ENCODE measurements at places on chromosomes 2 and 18.

GRCh38 chr2:106085181-106085940, 108.7 kb downstream of the UXS1 start:
- peak; percentile 40 for DNase-seq

DNA sequence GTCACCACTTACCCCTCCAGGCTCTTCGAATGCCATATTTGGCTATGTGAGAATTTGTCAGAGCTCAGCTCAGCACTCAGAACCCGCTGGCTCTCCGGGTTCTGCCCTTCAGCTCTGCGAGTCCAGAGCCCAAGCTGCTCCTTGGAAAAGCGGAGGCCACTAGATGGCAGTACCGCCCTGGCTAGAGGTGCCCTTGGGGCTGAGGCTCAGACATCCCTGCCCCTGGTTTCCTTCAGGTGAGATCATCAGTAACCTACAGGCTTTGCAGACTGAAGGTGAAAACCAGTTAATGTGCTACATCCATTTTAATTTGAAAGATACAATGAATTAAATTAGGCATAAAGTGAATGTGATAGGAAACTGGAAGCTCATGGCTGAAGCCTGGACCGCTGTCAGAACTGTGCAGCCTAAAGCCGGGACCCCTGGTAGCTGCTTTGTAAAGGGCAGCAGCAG, 285.6 kb downstream of the AGAP1 start:
- DNase-seq: peak; percentile 63

DNA sequence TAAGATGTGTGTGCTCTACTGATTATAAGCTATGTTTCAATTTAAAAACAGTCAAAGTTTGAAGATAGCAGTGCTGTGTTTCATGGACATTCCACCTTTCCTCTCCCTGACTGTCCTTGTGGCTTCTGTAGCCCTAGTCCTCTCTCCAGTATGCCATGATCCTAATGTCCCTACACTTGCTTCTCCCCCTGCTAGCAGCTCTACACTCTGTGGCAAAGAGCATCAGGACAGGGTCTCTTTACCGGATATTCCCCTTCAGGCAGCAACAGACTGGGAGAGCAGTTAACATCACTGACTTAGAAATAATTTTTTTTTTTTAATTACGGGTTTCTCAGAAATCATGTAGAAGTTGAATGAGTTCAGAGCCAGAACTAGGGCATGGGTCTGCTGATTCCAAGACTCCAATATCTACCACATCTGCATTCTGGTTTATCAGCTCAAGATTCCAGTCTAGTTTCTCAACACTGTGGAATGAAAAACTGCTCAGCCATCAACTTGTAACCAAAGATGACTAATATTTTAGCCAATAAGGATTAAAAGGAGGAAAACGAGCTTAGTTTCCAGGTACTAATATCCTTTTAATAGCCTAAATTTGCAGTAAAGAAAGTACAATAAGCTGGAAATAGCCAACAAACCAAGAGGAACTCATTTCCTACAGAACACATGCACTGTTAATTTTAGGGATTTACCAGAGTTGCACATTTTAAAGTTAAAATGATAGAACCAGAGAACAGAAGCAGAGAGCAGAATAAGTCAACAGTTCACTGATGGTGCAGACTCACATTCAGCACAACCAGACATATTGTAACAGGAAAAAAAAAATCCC, 45.2 kb downstream of the TMEM131 start:
- no peak for DNase-seq

- no peak for DNase-seq
Observed at GRCh38 chr2:43332653-43333052, 106.2 kb upstream of the ZFP36L2 start.

- DNase-seq: no peak
Observed at GRCh38 chr2:106953779-106954178, 67.8 kb upstream of the ST6GAL2 start.

DNA sequence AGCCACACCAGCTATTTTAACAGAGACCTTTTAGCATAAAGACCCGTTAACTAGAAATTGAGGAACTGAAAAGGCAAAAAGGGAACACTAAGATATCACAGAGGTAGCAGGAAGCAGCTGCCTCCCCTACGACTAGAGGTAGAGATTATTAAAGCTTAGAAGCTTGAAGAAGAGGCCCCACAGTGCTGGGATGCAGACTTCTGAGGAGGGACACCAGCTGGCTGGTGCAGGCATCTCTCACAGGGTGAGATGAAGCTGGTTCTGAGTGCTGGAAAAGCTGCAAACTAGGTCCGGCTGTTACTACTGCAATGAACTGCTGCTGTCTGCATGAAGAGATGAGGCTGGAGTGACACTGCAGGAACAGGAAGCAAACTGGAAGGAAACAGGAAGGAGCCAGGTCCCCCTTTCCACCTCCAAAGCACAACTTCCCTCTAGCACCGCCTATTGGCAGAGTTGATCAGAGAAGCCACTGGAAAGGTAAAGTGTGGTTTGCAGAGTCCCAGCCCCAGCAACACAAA, 61.2 kb upstream of the MRPS9 start:
- DNase-seq: no peak

GRCh38 chr2:217866457-217866856, 136.3 kb downstream of the TNS1 start:
- DNase-seq: no peak

DNA sequence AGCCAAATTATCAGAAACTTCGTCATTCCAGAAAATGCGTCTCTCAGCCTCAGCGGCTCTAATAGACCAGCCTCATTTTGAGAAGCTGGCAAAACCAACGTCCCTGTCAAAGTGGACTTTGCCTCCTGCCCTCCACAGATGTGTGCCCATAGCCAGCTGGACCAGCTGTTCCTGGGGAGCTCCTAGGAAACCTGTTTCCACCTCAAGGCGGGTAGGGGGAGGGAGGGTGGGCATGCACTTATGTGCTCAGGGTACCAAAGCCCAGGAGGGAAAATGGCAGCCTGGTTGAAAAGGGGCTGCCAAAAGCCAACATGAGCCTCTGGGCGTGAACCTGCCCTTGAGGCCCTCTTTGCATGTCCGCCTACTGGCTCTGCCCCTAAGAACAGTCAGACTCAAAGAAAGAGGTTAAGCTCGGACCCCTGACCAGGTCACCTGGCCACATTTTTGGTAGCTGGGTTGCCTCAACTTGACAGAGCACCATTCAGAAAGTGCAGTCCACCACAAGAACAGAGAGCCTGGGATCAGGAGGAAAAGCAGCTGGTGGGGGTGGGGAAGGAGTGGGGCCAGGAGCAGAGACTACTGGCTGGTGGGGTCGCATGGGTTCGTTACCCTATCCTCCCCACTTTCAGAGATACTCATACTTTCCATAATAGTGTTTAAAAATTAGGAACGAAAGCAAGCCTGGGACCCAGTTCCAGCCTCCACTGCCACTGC, 3.5 kb downstream of the PER2 start:
- DNase-seq: no peak

DNA sequence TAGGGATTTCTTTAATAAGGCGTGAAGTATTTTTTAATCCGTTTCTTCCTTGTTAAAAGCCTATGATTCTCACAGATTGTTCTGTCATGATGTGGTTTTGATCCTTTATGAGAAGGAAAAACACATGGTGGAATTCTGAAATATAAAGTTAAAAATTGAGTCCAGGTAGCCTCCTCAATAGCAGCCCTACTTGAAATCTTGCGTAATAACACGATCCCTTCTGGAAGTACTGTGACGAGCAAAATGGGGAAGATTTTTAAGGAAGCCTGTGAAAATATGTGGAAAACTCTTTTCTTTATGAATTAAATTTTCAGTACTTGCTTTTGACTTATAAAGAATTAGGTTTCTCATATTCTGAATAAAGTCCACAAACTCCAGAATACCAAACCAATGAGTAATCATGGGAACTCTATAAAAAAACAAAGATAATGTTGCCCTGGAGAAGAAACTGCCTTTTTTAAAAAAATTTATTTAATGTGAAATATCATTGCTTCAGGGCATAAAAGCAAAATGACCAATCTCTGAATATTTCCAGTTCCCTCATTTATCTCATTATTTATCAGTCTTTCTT, 476.4 kb upstream of the ZEB2 start:
- no peak for DNase-seq

- DNase-seq: no peak
Observed at GRCh38 chr2:164456619-164457018, 164.7 kb downstream of the GRB14 start.

GRCh38 chr2:15732341-15733077, 140.8 kb downstream of the DDX1 start:
- no peak for DNase-seq

GRCh38 chr2:129672521-129672920, 306.9 kb upstream of the RAB6C start:
- DNase-seq: no peak

DNA sequence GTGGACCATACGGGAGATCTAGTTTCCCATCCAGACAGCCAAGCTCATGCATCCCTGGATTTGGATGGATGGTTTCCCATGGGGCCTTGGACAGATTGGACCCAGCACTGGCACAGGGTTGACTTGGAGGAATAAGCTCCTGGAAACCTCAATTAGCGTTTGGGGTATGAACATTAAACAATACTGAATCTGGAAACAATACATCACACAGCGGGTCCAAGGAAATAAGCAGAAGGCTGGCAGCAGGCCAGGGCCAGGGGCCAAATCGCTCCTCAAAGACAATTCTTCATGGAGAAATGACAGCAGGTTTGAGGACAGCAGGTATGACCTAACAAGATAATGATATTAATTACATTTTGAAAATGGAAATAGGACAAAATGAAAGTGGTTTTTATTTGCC, 540.6 kb downstream of the RIT2 start:
- DNase-seq: no peak

DNA sequence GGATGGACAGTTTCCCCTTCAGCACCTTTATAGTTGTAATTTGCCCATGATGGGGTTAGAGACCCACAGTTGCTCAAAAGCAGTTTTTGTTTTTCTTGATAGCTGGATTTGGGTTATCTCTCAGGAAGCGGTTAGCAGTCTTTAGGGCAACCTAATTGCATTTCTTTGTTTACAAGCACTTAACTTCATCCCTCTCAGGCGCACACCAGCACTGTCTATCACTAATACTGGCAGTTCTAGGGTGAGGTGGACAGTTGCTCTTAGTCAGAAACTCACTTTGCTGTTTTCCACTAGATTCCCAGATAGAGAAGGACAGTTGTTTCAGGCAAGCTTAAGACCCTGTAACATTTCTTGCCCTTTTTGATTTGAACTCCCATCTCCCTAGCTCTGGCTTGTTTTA, 146.0 kb downstream of the AGAP1 start:
- DNase-seq: no peak

GRCh38 chr2:28405537-28405936, 12.9 kb downstream of the FOSL2 start:
- no peak for DNase-seq

GRCh38 chr18:1018181-1018681, 113.6 kb downstream of the ADCYAP1 start:
- DNase-seq: no peak
